ENCODE measurements at places on chromosomes 4 and X.

- DNase-seq, result no peak
Observed at GRCh38 chrX:12874581-12874980, 7.7 kb downstream of the TLR7 start.

- peak; percentile 69 for DNase-seq
Observed at GRCh38 chr4:121594796-121595526, 101.8 kb downstream of the ANXA5 start.

GRCh38 chr4:85776096-85776495 lies 301.1 kb downstream of the ARHGAP24 start:
- no peak for DNase-seq

GRCh38 chr4:2047031-2047660 lies 12.0 kb upstream of the NAT8L start:
- no peak for DNase-seq

GRCh38 chr4:135240796-135241195 lies 1039.2 kb upstream of the PABPC4L start:
- no peak for DNase-seq

DNA sequence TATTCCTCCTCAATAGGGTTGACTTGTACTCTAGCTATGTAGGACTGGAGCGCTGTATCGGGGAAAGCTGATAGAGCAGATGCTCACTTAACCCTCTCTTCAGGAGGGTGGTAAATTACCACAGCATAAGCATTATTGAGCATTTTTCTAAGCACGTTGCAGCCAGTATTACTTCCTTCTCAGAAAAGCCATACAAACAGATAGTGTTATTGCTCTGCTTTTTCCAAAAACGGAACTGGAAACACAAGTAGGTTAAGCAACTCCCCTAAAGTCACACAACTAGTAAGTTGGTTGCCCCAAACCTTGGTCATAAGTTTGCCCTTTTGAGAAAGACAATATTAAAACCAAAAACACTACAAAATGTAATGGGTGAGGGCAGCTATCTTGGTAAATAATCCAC lies 73.9 kb downstream of the REELD1 start:
- no peak for DNase-seq

GRCh38 chr4:113288696-113289095 lies 239.2 kb downstream of the ANK2 start:
- no peak for DNase-seq

- DNase-seq, result no peak
Observed at GRCh38 chr4:140238351-140239056, 84.5 kb upstream of the MAML3 start.

Measured in glomerular endothelial cell (primary cell).